ENCODE measurements at places on chromosomes 7 and 10.

DNA sequence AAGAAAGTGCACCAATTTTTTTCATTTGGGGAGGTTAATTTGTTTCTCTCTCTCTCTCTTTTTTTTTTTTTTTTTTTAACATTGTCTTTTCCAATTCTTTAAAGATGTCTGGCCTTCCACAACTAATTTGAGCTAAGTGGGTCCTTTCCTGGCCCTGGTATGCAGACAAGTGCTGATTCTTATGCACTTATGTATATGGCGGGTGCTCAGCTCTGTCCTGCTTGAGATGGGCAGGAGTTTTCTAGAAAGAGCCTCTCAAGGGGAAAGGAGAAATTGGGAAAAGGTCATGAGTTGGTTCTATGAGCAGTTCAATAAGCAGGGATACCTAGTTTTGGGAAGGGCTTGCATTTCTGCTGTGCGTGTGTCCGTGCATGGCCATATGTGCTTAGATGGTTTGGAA, 67.8 kb upstream of the NPVF start:
- DNase-seq: no peak

- no peak for DNase-seq
Measured at GRCh38 chr7:32326078-32326477, 164.1 kb downstream of the LSM5 start.

- no peak for DNase-seq
Measured at GRCh38 chr7:27096768-27097514, 1.1 kb upstream of the HOXA1 start.

DNA sequence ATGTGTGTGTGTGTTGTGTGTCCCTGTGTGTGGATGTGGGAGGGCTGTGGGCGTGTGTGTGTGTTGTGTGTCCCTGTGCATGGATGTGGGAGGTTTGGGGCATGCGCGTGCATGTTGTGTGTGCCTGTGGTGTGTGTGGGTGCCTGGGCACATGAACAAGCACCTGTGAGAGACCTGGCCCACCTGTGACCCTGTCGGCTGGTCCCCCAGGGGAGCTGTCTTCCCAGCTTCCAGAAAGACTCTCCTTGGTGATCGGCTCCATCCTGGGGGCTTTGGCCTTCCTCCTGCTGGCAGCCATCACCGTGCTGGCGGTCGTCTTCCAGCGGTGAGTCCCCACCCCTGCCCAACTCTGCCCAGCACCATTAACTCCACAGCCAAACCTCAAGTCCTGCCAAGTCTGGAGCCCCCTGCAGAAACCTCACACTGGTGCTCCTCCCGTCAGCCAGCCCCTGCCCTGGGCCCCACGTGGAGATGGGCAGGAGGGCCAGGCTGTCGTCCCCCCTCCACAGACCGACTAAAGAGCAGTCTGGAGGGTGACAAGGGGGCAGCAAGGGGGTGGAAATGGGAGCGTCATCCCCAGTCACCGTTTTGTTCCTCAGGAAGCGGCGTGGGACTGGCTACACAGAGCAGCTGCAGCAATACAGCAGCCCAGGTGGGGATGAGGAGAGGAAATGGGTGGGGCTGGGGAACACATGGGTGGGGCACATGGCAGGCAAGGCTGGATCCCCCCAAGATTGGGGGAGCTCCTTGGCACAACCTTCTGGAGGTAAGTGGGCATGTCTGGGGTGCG, 12.7 kb downstream of the EPHB6 start:
- DNase-seq: peak; percentile 40

DNA sequence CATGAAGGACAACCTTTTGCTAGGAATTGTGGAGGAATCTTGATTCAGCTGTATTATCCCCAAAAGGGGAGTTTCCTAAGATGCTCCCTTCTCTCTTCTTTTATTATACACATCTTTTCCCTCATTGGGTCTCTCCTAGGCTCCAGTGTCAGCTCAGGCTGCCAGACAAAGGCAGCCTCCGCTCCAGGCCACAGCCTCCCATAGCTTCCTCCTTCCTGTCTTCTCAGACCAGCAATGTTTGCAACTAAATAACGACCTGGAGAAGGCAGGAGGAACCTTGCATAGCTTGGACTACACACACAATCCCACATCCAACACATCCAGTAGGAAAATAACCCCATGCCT, 12.3 kb downstream of the SFXN3 start:
- no peak for DNase-seq

DNA sequence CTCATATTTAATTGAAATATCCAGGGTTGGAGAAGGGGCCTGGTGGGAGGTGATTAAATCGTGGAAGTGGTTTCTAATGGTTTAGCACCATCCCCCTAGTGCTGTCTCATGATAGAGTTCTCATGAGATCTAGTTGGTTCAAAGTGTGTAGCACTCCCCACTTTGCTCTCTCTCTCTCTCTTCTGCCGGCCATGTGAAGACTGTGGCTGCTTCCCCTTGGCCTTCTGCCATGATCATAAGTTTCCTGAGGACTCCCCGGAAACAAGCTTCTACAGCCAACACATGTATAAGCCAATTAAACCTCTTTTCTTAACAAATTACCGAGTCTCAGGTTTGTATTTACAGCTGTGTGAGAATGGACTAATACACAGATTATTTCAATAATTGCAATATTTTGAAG, 305.8 kb upstream of the KCND2 start:
- DNase-seq: no peak

- DNase-seq: no peak
Measured at GRCh38 chr7:101964680-101965452, 147.4 kb downstream of the CUX1 start.

- DNase-seq: peak; percentile 32
Measured at GRCh38 chr10:131204406-131205152, 106.9 kb downstream of the TCERG1L start.

GRCh38 chr7:15686957-15687545, 568 bp upstream of the MEOX2 start:
- no peak for DNase-seq

DNA sequence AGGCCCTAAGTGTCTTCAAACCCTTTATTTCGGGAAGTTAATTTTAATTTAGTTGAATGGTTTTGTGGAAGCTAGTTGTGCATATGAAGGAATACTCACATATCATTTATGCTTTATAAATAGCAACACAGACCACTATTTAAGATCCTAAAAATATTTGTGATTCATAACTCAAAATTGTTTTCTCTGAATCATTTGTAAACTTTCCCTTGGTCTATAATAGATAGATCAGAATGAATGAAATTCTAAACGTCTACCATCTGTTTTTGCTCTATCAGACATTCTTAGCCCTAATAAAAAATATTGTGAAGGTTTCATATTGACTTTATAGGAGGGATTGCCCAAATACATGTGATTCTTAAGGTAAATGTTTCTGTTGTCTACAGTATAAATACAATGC, 43.5 kb downstream of the LOXL4 start:
- DNase-seq: no peak

GRCh38 chr10:58755677-58756076, 243.0 kb downstream of the BICC1 start:
- no peak for DNase-seq
